Activated CD4-positive, alpha-beta T cell treated with anti-CD3 and anti-CD28 coated beads, Interleukin-2, amount 50 U/mL, for 48 hours (primary cell): ENCODE measurements at places on chromosomes 16 and 17.
A peak's percentile ranks its signal among the peaks of the same experiment; 100 is the strongest.

DNA sequence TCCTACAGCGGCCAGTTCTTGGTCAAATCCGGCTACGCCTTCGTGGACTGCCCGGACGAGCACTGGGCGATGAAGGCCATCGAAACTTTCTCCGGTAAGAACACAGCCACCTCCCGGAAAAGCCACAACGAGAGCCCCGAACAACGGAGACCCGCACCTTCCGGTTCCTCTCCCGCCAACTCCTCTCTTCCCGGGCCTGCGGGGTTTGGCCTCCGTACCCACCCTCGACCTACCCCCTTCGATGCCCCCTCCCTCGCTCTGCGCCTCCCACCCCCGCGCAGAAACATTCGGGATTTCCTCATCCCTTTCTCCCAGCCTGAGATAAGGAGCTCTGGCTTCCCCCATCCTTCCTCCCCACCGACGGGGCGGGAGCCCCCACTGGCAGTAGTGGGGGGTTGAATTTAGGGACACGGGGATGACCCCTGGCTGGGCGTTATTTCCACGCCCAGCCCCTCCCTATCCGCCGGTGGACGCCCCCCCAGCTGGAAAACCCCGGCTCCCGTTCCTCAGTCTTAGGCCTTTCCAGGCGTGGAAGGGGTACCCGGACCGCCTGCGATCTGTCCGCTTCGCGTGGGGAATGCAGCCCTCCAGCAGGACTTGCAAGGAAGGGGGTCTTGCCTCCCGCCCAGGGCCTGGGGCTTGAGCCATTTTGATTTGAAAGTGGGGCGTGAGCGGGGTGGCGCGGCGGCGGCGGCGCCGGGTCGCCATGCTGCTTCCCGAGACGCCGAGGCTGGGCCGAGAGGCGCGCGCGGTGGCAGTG, 822 bp downstream of the IGF2BP1 start:
- peak; percentile 6 for DNase-seq

GRCh38 chr16:58088091-58088490, 41.1 kb downstream of the CFAP20 start:
- DNase-seq: no peak

DNA sequence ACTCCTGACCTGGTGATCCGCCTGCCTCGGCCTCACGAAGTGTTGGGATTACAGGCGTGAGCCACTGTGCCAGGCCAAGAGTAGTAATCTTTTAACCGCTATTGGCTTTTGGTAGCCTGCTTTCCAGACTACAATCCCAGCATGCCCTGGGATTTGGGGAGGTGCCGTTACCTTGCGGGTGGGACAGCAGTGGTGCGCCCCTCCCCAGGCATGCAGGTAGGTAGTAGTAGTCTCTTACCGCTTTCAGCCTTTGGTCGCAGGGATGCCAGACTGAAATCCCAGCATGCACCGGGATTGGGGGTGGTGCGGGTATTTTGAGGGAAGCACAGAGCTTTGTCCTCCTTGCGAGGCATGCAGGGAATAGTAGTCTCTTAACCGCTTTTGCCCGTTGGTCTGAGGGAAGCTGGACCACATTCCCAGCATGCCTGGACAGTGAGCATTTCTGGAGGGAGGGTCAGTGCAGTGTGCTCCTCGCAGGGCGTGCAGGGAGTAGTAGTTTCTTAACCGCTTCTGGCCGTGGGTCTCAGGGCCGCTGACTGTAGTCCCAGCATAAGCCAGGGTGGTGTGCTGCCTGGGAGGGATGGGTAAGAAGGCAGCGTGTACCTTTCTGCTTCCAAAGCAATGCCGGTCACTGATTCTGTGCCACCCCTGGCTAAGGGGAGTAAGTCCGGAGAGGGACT, 1686.8 kb downstream of the TP53TG3F start:
- no peak for DNase-seq

DNA sequence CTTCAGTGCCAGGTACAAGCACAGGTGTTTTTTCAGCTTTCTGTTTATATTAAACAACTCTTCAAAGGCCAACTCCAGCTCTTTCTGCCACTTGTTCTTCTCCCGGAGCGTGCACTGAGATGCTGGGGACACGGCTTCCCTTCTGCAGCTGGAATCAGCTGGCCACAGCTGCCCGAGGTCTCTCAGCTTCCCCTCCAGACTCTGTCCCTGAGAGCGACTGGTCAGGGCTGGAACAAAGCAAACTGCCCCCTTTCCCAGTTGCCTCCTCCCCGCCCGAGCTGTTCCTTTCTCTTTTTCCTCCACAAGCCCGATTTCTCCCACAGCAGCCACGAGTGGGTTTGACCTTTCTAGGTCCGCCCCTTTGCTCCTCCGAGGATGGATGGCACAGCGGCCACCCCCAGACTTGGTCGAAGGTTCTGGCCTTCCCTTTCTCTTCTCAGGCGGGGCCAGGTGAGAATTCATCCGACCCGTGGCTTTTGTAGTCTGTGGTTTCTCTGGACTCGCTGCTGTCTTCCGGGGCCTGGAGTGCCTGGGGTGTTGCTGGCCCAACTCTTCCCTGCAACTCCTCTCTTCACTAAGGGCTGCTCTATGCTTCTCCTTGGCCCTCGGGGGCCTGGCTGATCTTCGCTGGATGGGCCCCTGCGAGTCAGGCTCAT, 11.5 kb downstream of the CEP295NL start:
- no peak for DNase-seq

GRCh38 chr17:75047398-75048098, 523 bp downstream of the KCTD2 start:
- DNase-seq: peak; percentile 35

DNA sequence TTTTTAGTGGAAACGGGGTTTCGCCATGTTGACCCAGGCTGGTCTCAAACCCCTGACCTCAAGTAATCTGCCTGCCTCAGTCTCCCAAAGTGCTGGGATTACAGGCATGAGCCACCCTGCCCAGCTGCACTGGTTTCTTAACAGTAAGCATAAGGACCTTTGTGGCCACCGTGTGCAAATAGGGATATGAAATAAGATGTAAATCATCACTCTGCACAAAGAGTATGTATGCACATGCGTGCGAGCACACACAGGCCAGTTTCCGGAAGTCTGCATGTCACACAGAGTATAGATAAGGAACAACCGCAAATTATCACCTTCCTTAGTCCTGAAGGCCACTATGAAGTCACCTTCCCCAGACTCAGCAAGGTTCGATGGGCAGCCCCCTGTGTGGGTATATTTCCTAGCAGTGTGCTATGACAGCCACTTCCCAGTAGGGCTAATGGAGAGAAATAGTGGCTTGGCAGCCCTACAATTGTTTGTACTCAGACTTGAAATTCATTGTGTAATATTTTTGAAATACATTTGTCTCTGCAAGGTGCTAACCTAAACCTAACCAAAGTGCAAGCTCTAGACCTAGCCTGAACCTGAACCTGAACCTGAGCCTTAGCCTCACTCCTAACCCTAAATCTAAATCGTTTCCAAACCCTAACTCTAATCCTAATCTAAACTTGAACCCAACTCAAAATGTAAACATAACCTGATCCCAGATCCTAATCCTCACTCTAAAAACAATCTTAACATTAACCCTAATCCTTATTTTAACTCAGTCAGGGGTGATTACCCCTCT, 48.4 kb upstream of the SKAP1 start:
- DNase-seq: no peak

- DNase-seq: no peak
Measured at GRCh38 chr17:17252149-17252661, 15.2 kb upstream of the FLCN start.

DNA sequence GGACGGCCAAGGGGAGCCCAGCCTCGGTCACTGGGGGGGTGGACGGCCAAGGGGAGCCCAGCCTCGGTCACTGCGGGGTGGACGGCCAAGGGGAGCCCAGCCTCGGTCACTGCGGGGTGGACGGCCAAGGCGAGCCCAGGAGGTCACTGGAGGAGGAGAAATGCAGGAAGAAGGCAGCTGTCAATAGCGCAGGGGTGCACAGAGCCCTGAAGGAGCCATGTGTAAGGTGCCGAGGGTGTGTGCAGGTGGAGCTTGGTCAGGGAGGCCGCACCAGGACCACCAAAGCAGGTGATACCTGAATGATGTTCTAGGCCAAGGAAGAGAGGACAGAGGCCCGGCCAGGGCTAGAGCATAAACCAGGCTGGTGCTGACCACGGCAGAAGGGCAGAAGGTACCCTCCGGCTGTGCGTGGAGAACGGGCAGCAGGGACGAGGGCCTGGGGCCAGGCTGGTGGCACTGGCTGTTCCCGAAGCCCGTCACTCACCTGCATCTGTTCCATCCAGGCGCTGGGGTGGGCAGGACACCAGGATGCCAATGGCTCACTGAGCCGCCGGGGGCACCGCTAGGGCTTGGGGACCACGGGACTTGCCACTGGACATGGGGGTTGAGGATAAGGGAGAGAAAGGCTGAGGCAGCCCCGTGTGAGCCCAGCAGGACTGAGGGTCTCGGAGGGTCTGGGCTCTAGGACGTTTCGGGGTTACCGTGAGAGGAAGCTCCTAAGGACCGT, 5.9 kb upstream of the CCDC57 start:
- DNase-seq: no peak

- DNase-seq: no peak
Measured at GRCh38 chr16:14489460-14489859, 140.6 kb downstream of the PARN start.

DNA sequence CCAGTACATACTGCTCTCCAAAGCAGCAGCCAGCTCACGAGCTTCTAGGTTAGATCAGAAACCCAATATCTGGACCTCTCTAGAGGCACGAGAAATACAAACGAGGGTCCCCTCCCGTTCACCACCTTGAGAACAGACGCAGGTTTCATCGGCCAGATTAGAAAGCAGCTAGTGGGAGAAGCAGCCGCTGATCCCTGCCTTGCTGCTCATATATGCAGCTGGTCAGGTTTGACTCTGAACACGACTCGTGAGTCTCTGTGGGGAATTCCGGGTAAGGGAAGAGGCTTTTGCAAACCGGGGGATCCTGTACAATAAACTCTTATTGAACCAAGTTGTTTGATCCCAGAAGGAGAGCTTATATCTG, 1.6 kb downstream of the VAT1L start:
- DNase-seq: no peak

- no peak for DNase-seq
Measured at GRCh38 chr17:57586196-57586740, 158.8 kb downstream of the CCDC182 start.

- DNase-seq: no peak
Measured at GRCh38 chr16:68247400-68247799, 2.2 kb downstream of the PLA2G15 start.

- no peak for DNase-seq
Measured at GRCh38 chr17:29347831-29348629, 42.1 kb upstream of the TAOK1 start.

- DNase-seq: no peak
Measured at GRCh38 chr17:79088247-79088996, 13.8 kb downstream of the ENGASE start.

- DNase-seq: no peak
Measured at GRCh38 chr16:13109171-13109570, 207.8 kb downstream of the SHISA9 start.

DNA sequence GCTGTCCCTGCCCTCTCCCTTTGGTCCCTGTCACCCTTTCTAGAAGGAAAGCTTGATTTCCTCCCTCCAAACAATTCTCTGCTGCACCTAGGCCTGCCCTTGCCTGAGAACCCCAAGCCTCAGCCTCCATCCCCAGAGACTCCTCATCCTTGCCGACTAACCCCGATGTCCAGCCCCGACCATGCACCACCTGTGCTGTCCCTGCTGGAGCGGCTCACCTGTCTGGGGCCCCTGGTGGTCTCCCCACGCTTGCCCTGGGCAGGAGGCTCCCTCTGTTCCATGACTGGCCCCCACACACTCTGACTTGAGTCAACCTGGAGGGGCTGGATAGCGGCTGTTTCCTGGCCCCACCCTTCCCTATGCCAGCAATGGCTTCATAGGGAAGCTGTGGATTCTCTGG, 12.0 kb upstream of the SRRM2 start:
- DNase-seq: no peak

DNA sequence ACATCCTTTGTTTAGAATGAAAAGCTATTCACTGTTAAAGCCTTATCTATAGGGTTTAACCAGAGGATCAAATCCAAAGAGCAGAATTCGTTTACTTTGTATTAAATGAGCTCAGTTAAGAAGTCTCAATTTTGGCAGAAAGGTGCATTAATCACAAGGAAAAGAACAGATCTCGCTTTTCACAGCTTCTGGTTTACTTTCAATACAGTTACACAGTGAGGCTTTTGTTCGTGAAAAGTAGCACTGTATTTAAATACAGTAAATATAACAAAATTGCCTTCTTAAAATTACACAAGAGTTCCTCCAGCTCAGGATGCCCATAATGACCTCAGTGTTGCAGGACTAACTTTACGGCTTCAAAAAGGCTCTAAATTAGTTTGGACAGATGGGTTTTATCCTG, 669.1 kb upstream of the SALL1 start:
- DNase-seq: no peak

- no peak for DNase-seq
Measured at GRCh38 chr17:11366272-11366850, 125.3 kb downstream of the SHISA6 start.

GRCh38 chr17:64300699-64300965, 37.6 kb upstream of the TEX2 start:
- DNase-seq: no peak

GRCh38 chr16:54093281-54093680, 193.3 kb downstream of the IRX3 start:
- no peak for DNase-seq
